ENCODE measurements at places on chromosomes 16 and 17.

- DNase-seq, result no peak
Observed at GRCh38 chr17:41490000-41490990, 585 bp upstream of the KRT36 start.

DNA sequence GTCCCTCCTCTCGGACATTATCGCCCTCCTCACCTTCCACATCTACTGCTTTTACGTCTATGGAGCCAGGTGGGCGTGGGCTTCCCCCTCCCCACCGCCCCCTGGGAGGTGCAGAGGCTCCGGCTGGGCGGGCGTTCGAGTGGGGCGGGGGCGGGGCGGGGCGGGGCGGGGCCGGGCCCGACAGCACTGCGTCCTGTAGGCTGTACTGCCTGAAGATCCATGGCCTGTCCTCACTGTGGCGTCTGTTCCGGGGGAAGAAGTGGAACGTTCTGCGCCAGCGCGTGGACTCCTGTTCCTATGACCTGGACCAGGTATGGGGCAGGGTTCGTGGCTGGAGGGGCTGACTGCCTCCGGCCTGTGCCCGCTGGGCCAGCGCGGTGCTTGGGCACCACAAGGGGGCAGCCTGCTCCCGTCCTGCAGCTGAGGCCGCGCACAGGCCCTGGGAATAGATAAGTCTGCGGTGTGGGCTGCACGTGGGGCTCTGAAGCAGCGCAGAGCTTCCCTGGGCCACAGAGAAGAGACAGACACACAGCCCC, 9.2 kb downstream of the PIGQ start:
- DNase-seq, result peak; percentile 70

- DNase-seq, result peak; percentile 98
Observed at GRCh38 chr17:63433746-63434591, 12.1 kb downstream of the CYB561 start.

GRCh38 chr16:70682239-70683145, 3.4 kb downstream of the MTSS2 start:
- DNase-seq, result no peak

DNA sequence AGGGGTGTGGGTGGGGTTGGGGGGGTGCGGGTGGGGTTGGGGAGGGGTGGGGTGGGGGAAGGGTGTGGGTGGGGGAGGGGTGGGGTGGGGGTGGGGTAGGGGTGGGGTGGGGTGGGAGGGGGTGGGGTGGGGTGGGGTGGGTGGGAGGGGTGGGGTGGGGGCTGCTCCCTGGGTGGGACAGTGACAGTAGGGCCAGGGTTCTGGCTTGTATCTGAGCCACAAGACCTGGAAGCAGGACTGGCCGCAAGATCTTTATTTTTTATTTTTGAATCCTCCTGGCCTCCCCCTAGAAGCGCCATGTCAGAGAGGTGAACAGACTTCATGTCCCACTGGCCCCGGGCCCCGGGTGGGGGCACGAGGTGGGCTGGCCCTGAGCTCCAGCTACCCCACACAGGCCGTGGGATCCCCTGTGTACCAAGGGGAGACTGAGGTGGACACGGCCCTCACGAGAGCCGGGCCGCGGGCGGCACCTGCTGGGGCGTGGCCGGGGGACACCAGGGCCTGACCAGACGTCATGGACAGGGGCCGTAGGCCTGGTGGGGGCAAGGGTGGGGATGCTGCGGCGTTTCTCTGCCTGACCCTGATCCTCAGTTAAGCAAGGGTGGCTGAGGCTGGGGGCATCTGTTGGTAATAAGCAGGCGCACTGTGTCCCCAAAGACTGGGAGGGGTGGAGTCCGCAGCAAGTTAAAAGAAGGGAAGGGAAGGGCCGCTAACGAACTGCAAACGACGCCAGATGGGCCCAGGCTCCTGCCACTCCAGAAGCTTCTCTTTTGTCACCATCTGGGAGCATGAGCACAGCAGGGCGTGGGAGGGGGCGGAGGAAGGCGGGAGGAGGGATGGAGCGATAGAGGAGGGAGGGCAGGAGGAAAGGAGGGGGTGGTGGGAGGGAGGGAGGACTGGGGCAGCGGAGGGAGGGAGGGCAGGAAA, 22.3 kb upstream of the PABPN1L start:
- DNase-seq, result no peak

Data from fibroblast of skin of right biceps (primary cell).